ENCODE measurements at places on chromosomes 5 and 9. TPM values are rescaled to one million over a fixed set of nuclear protein-coding genes. Genes with fewer than 3 reads are reported as not detected.

The SH3RF2 gene
- 2.4 TPM for total RNA-seq

The PCDHA11 gene
- 6.3 TPM for total RNA-seq

The ANKRD20A1 gene
- total RNA-seq: not detected

The DCANP1 gene
- total RNA-seq: not detected

The RUSC2 gene
- total RNA-seq: 3.5 TPM

The PCA3 gene
- total RNA-seq: 0.30 TPM

The OR4F3 gene
- not detected for total RNA-seq

The HRH2 gene
- total RNA-seq: 0.19 TPM

All from neural progenitor cell (in vitro differentiated cells).